ENCODE measurements at places on chromosomes 3 and 15.

DNA sequence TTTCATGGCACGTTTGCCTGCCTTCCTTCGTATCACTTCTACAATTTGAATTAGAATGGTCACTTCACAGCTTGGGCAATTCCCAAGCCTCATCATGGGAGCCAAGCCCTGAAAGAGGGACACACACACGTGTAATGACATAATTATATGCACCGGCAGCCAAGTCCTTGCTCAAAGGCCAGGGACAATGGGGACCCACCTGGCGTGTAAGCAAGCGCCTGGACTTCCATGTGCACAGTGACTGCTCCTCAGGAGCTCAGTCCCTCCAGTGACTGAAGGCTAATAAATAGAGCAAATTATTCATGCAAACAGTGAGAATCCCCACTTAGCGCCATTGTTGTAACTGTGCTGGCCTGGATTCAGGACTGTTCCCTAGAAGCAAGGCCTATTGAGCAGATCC lies 115.1 kb downstream of the DNAJB8 start:
- DNase-seq = no peak

GRCh38 chr3:46565607-46566039 lies 479 bp downstream of the LRRC2 start:
- DNase-seq = no peak

DNA sequence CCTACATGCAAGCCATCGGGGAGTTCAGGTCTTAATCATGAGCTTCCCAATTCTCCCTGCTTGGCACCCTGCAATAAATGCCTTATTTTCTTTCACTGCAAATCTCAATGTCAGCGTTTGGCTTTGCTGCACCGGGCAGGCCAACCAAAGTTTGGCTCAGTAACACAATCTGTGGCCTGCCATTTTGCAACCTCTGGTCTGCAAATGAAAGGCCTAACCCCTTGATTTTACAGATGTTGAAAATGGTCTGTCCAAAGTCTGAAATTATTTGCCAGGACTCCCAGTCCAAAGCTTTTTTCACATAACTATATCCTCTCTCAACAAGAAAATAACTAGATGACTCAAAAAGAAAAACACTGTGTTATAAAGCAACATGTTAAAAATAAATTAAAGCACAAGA lies 34.0 kb upstream of the LEKR1 start:
- DNase-seq = no peak

GRCh38 chr15:29071232-29071881 lies 185.6 kb downstream of the APBA2 start:
- no peak for DNase-seq
